ENCODE measurements at places on chromosomes 6 and 20. TPM values are rescaled to one million over a fixed set of nuclear protein-coding genes. Genes with fewer than 3 reads are reported as not detected.

DNA sequence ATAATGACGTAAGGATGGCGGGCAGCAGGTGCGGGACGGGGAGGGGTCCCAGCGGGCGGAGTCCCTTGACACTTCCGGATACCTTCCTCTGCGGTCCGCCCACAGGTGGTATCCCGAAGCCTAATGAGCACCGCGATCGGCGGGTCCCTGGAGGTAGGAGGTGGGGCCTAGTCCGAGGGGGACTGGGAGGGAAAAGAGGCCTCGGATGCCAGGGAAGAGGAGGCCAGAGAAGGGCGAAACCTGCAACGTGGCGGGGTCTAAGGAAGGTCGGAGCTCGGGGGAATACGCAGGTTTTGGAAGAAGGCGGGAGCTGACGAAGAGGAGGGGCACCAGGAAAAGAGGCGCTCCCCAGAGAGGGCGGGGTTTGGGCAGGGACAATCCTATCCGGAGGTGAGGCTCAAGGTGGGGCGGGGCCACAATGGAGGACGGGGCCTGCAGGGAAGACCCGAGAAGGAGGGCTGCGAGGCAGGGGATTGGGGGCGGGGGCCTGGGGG, 3.7 kb downstream of the PRSS16 start:
- DNase-seq, result no peak

- DNase-seq, result no peak
Measured at GRCh38 chr20:50196248-50196647, 5.6 kb downstream of the CEBPB start.

DNA sequence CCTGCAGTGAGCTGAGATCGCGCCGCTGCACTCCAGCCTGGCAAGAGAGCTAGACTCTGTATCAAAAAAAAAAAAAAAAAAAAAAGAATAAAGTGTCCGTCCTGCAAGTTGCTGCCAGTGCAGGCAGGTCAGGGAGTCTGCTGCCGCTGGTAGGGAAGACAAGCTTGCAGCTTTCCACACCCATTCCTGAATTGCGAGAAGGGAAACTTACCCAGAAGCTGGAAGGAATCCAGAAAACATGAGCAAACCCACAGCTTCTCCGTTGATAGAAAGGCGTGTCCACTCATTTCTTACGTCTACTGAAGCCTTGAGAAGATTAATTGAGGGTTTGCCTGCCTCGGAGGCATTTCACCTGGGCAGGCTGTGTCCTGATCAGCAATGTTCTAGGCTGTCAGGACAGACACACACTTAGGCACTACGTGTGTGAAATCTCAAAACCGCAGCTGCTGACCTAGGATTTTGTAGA, 61.6 kb upstream of the DSP start:
- no peak for DNase-seq

GRCh38 chr20:47493963-47494293, 7.8 kb upstream of the NCOA3 start:
- DNase-seq, result no peak

GRCh38 chr6:163356324-163356723, 58.2 kb upstream of the QKI start:
- DNase-seq, result no peak

GRCh38 chr6:35562060-35562459, 49.4 kb upstream of the TULP1 start:
- no peak for DNase-seq

GRCh38 chr6:29809249-29809648, 18.4 kb upstream of the HLA-G start:
- no peak for DNase-seq

GRCh38 chr6:117585647-117586046, 16.7 kb downstream of the GOPC start:
- DNase-seq, result no peak

GRCh38 chr6:160069050-160069454, 52.6 kb upstream of the SLC22A1 start:
- no peak for DNase-seq

DNA sequence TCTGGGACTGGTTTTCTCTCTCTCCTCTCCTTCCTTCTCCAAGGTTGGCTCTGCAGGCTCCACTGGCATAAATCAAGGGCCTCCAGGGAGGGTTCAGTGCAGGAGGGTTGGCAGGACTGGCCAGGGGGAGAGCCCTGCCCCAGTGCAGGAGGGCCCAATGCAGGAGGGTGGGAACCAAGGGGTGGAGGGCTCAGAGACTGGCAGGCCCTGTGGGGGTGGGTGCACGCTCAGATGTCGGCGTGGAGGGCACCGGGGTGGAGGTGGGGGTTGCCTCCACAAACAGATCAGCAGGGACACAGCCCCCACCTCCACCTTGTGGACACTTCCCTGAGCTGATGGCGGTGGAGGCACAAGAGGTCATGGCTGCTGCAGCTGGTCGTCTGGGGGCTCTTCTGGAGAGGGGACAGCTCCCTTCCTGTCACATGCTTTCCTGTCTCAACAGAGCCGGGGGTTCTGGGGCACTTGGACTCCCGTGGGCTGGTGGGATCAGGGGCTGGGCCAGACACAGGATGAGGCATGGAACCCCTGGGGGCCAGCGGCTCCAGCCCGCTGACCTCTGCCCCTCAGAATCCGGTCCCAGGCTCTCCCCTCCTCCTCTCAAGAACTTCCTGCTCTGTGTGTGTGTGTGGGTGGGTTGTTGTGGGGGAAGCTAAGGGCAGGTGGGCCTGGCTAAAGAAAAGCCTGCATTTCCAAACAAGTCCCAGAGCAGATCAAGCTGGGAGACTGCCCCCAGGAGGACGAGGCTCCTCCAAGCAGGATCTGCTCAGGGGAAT, 2.7 kb upstream of the ABHD16B start:
- no peak for DNase-seq

The SLC22A16 gene
- not detected for total RNA-seq

The SLC22A1 gene
- total RNA-seq, result 3.3 TPM

The MRS2 gene
- 18.0 TPM for total RNA-seq

The IDH3B gene
- total RNA-seq, result 57.1 TPM

The ZSCAN23 gene
- total RNA-seq, result 2.1 TPM
